CD8-positive, alpha-beta memory T cell (primary cell): ENCODE measurements at places on chromosomes 16 and 17.

GRCh38 chr17:9120471-9120870 lies 99.2 kb downstream of the NTN1 start:
- no peak for DNase-seq

DNA sequence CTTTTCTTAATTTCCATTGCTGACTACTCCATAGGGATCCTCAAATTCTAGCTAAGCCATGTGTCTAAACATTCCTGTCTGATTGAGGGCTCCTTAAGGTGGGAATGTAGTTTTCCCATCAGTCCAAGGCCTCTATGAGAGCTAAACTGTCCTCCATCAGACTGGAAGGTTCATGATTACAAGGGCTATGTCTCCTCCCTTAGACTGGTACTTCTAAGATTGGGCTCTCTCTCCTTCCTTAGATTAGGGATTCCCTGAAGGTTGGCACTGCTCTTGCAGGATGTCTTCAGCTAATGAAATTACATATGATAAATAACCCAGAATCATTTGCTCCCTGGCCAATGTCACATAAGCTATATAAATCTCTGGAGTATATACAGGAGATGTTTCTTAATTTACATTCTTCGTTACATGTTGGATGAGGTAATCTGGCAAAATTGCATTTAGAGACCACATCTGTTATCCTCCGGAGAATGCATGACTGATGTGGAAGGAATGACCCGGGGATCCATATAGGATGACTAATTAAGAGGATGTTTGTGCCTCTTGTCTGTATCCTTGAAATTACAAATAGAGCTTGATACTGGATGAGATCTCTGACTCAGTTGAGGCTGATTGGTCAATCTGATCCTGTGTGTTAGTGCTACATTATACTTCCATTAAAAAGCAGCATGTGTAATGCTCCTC lies 14.2 kb downstream of the B4GALNT2 start:
- DNase-seq = no peak

GRCh38 chr17:11909348-11909747 lies 87.9 kb downstream of the ZNF18 start:
- DNase-seq = no peak

DNA sequence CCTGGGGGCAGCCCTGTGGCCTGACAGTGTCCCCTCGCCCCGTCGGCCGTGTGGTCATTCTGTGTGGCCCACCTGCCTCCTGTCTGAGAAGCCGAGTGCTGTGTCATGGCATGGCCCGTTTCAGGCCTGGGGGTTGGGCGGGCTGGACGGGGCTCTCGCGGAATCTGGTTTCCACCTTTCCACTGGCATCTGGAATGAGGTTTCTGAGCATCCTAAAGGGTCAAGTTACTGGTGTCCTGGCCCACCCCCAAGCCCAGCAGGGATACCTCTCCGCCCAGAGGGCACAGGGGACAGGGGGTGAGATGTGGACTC lies 7.8 kb downstream of the DBNDD1 start:
- no peak for DNase-seq

- DNase-seq = no peak
Measured at GRCh38 chr16:3180445-3180878, 7.5 kb upstream of the OR1F1 start.

GRCh38 chr16:51538707-51539498 lies 387.8 kb upstream of the SALL1 start:
- no peak for DNase-seq

DNA sequence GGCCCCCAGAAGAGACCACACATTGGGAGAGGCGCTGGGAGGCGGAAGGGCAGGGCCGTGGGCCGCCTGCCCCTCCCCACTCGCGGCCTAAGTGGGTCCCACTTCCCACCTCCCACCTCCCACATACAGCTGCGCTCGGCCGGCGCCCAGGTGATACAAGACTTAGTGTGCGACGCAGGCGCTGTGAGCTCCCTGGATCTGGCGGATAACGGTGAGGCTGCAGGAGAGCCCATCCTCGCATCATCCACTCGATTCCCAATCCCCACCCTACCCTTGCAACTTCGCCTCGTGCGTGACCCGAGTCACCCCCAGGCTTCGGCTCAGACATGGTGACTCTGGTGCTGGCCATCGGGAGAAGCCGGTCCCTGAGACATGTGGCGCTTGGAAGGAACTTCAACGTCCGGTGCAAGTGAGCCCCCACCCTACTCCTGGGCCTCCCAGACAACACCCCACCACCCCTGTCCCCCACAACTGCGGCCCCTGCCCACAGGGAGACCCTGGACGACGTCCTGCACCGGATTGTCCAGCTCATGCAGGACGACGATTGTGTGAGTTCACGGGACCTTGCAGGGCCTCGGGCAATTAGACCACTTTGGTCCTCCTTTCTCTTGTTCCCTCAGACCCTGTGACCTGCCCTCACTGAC lies 3.9 kb downstream of the CARMIL2 start:
- no peak for DNase-seq

DNA sequence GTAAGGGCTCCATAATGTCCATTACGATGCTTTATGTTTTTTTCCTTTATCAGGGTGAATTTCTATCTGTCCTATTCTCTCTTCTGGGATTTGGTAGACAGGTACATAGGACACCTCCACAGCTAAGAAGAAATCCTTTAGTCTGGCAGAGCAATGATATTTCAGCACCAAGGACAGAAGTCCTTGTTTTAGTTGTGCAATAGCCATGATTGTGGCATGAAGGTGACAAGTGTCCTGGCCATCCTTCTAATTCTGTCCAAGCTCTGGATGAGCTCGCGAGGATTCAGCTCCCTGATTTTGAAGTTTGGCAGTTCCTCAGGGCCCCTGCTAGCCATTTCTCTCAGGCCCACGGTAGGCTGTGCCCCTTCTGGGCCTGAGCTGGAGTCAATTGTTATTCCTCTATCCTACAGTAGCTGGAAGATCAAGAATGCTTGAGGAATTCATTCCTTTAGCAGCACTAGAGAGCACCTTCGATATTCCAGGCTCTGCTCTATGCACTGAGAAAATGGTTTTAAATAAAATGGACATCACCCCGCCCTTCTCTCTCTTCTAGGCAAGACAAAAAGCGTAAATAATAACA lies 320.8 kb downstream of the XYLT1 start:
- no peak for DNase-seq

DNA sequence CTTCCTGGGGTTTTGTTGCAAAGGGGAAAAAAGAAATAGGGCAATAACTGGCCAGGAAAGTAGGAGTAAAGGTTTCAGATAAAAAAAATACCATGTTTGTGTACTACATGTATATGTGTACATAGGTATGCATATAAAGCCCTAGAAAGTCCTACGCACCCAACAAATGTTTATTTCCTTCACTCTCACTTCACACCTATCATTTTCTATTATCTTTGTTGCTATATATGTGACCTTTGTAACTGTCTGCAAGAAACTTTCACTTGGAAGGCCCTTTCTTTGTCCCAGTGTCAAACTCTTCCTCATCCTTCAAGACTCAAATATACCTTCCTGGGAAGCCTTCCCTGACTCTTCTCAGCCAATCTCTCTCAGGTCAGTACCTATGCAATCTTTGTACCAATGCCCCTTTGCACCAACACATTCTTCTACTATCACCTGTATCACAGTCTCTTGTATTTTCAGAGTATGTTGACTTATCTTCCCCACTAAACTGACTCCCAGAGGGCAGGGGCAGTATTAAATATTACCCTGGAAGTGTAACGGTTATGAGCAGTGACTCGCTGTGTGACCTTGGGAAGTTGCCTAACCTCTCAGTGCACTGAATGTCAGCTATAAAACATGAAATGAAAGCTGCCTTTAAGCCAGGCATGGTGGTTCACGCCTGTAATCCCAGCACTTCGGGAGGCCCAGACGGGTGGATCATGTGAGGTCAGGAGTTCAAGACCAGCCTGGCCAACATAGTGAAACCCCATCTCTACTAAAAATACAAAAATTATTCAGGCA lies 6.5 kb downstream of the XPO6 start:
- DNase-seq = no peak

DNA sequence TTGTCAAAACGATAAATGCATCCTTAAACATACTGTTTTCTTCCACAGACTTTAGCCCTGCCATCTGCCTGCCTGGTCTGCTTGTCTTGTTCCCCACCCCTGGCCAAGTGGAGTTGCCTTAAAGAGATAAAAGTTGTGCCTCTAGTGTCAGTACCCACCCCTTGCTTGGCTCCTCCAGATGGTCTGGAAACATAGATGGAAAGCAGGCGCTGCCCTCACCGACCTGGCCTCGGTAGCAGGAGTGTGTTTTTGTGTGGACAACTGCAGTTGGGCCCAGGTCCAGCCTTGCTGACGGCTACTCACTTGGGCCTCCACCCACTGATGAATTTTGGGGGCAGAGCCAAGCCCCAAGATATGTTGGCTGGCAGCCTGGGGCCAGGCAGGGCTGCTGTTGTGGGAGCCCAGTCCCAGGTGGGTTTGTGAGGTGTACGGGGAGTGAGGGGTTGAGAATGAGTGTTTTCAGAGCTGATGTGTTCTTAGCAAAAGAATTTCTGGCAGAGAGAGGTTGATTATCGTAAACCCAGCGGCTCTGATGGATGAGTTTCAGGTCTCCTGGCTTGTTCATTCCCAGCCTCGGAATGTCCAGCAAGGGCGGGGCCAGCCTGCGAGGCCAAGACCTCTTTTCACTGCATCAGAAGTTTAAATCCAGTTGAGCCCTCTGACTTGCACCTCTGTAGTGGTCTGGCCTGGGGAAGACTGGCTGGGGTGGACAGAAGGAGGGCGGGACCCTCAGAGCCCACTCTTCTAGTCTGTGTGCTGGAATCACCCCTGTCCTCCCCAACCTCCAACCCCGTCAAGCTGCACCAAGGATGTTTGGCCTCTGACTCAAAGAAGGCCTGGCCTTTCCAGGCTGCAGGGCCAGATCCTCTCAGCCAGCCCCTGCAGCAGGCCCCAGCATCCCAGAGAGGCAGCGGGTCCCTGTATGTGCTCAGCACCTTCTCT lies 179.7 kb downstream of the RAB11FIP4 start:
- DNase-seq = no peak

DNA sequence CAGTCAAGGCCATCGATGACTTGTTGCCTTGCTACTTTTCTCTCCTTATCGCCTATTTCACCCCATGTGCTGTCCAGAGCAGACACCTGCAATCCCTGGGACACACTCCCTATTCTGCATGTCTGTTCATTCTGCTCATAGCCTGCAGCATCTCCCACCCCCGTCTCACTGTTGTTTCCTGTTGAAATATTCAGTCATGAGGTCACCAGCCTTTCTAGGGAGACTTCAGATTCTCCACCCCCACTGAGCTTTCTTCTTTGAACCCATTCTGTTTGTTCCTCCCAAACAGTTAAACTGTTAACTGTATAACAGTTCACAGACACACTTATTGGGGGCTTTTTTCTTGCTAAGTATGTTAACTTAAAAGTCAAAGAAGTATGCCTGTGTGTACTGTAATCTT lies 94.4 kb downstream of the AATF start:
- no peak for DNase-seq

- no peak for DNase-seq
Measured at GRCh38 chr16:81410643-81411293, 33.8 kb upstream of the CMIP start.

DNA sequence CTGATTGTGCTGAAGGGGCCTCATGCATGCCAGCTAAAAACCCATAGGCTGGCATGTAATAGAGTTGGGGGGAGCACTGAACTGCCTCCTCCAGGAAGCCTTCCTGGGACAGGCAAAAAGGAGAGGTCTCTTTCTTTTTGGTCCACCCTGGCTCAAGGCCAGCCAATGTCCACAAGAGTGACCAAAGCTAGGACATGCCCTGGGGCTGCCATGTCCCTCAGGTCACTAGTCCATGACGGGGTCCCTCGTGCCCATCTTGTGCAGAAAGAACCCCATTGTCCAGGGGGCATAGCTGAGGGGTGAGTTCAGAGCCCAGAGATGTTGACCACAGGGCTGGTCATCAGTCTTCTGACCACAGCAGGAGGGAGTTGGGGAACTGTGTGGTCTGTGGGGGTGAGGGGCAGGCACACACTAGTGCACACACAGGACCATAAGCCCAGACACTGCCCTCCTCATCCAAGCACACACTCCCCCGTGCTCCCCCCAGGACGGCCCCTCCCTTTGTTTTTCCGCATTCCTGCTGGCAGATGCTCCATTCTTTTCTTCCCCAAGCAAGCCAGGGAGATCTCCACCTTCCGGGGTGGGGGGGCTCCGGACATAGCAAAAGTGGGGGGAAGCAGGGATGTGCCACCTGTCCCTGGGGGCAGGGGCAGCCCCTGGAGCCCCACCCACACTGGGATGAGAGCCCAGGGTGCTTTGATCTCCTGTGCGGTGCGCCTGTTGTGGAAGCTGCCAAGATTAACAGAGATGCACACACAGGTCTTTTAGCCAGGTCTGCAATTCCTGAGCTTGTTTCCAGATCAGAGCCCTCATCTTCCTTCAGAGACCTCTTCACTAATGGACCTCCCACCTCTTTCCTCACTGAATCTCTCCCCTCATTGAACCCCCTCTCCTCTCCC lies 25.2 kb upstream of the PHB1 start:
- DNase-seq = no peak

DNA sequence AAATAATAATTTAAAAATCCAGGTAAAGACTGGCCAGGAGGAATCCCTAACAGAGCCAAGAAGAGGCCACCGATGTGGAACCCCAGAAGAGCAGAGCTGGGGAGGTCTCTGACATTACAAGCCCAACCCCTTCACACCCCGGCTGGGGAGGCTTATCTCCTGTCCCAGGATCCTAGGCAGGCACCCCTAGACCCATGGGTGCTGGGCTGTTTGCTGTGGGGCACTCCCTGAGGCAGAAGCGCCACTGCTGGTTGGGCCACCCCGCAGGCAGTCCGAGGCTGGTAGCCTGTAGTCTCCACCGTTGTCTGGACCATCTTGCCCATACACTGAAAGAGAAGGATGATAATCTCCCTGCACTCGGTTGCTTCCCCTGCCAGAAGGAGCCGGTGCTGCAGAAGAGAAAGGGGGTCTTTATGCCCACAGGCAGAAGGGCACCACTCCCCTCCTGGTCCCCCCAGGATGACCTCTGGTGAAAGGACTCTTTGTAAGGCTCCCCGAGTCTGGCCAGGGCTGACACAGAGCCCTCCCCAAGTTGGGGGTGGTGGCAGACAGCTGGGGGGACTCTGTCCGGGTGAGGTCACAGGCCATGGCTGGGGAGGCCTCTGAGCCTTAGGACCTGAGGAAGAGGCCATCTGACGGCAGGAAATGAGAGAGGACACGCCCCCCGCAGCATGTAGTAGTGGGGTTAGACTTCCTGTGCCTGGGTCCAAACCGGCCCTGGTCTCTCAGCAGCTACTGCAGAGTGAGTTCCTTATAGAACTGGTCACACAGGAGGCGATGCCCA lies 34.2 kb downstream of the CFAP20 start:
- no peak for DNase-seq
